WTC11 (cell line): ENCODE measurements at places on chromosomes 5 and 9. TPM values are rescaled to one million over a fixed set of nuclear protein-coding genes. Genes with fewer than 3 reads are reported as not detected.

GRCh38 chr9:98873951-98874371 is 66.5 kb downstream of the GALNT12 start:
- H3K4me3 ChIP-seq, result no peak overlapping the region
- no peak for DNase-seq
- H3K36me3 ChIP-seq, result no peaks in the 10 kb centered on the region
- no peak overlapping the region for H3K27ac ChIP-seq
- no peaks in the 10 kb centered on the region for H3K4me1 ChIP-seq
- H3K27me3 ChIP-seq, result no peaks in the 10 kb centered on the region

GRCh38 chr9:87478226-87478992 is 19.3 kb upstream of the DAPK1 start:
- no peak for DNase-seq
- H3K36me3 ChIP-seq, result no peaks in the 10 kb centered on the region
- H3K27me3 ChIP-seq, result peaks cover 3% of the 10 kb centered on the region; the same call in 1 of the 2 replicates
- H3K27ac ChIP-seq, result no peak overlapping the region
- H3K4me1 ChIP-seq, result 0 out of 2 replicates have a peak, but pooled peaks cover 4% of the 10 kb centered on the region

GRCh38 chr9:105043370-105043936 is 115.5 kb upstream of the ABCA1 start:
- H3K27ac ChIP-seq, result no peak overlapping the region
- no peaks in the 10 kb centered on the region for H3K27me3 ChIP-seq
- no peak for DNase-seq

DNA sequence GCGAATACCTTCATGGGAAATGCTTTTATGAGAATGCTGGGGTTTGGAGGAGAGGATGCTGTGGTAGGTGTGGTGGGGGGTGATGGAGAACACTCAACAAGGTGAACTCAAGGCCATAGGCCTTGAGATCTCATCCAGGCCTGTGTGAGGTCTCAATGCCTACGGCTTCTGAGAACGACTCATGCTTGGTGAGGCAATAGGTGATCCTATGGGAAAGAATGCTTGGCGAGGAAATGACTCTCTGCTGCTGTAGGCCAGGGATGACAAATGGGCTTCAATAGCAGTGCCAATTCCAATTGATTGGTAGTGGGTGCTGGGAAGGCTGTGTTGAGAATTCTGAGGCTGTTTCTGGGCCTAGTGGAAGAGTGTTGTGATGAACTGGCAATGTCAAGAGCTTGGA is 280.2 kb upstream of the CLINT1 start:
- H3K36me3 ChIP-seq, result no peaks in the 10 kb centered on the region
- H3K4me1 ChIP-seq, result peaks cover 36% of the 10 kb centered on the region
- no peak overlapping the region for H3K4me3 ChIP-seq
- no peaks in the 10 kb centered on the region for H3K27me3 ChIP-seq
- H3K27ac ChIP-seq, result no peak overlapping the region

GRCh38 chr5:118353970-118354369 is 634.4 kb downstream of the DTWD2 start:
- no peak for DNase-seq
- H3K27me3 ChIP-seq, result no peaks in the 10 kb centered on the region
- H3K27ac ChIP-seq, result no peak overlapping the region
- H3K36me3 ChIP-seq, result no peaks in the 10 kb centered on the region
- no peaks in the 10 kb centered on the region for H3K4me1 ChIP-seq

BTNL3 gene
- total RNA-seq, result not detected in 3 replicates

ENTPD2 gene
- 8.3 to 9.6 TPM (median 9.2 TPM) in 3 replicates for total RNA-seq
